GM03348 (cell line): ENCODE measurements at places on chromosomes 6 and 20.

DNA sequence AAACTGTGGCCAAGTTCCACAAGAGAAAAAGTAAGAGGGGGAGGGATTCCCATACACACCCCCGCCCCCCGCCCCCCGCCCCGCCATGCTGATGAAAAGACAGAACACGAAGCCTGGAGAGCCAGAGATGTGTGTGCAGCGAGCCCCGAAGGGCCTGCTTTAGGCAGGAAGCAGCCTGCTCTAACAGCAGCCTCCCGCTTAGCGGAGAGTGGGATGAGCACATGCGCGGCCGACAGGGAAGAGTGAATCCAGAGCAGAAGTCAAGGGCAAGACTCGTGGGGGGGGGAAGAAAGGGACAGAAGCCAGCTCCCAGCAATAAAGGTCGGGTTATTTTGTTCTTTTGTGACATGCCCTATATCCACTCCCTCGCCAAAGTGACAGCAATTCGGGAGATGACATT is 67.2 kb upstream of the PTGIS start:
- DNase-seq, result no peak

GRCh38 chr20:23794841-23795240 is 31.7 kb downstream of the CST2 start:
- DNase-seq, result no peak

DNA sequence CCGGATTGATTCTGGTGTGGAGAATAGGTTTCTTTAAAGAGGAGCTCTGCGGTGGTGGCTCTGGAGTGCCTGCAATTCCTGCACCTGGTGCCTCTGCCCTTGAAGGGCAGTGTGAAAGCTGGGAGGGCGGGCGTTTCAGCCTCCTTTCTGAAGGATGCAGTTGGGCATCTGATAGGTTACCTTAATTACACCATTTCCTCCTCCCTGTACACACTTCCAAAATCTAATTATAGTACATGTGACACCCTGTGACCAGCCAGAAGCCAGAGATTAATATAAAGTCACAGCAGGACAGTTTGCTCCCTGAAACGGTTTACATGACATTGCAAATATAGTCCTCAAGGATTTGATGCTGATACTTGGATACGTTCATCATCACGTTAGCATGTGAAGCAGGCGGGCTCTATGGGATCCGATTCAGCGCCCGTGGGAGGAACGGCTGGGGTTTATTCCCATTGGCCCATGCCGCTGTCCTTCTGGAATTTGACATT is 548.2 kb downstream of the QKI start:
- no peak for DNase-seq

- DNase-seq, result no peak
Measured at GRCh38 chr6:26359765-26360164, 5.2 kb upstream of the BTN3A2 start.

DNA sequence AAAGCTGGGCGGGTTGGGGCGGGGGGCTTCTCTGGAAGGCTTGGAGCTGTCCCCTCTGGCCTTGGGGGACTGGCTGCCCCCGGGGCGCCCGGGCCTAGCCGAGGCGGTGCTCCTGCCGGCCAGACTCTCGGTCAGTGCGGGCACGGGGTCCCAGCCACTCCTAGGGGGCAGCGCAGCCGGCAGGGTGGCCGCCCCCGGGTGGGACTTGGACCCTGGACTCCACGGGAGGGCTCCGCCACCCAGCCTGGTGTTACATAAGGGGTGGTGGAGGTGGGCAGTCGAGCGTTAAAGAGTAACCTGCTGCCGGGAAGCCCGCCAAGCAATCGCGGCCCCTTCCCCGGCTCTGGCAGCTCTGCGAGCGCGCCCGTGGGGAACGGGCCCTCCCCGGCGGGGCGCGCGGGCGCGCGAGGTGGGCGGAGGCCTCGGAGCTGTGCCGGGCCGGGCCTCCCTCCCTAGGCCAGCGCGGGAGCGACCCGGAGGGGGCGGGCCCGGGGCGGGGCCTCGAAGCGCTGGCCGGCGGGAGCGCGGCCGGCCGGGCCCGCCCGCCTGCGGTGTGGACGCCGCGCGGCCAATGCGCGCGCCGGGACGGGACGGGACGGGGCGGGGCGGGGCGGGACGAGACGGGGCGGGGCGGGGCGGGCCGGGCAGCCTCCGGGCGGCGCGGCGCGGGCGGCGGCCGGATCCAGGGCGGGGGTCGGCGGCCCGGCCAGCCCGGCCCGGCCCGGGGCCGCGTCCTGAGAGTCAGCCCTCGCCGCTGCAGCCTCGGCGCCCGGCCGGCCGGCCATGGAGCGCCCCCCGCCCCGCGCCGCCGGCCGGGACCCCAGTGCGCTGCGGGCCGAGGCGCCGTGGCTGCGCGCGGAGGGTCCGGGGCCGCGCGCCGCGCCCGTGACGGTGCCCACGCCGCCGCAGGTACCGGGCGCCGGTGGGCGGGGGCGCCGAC is at the start of gene SLC2A4RG:
TSS of gene SLC2A4RG (plus strand) at position 647 of the 940 bp plus-strand sequence. CDS start at position 784, 137 bp downstream.
- peak; percentile 100 for DNase-seq

DNA sequence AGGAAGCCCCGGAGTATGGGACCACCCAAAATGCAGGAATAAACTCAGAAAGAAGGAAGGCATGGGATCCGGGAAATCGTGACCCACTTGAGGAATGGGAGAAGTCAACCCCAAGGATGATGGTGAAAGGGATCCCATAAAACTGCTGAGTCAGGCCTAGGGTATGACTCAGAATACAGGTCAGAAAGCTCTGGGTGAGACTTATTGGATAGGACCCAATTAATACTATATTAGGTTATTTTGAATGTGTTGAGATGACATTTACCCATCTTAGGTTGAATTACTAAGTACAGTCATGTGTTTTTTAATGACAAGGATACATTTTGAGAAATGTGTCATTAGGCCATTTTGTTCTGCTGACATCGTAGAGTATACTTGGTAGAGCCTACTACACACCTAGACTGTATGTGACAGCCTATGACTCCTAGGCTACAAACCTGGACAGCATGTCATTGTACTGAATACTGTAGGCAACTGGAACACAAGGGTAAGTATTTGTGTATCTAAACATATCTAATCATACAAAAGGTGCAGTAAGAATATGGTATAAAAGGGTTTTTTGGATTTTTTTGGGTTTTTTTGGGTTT is 17.1 kb upstream of the HIVEP1 start:
- DNase-seq, result no peak

DNA sequence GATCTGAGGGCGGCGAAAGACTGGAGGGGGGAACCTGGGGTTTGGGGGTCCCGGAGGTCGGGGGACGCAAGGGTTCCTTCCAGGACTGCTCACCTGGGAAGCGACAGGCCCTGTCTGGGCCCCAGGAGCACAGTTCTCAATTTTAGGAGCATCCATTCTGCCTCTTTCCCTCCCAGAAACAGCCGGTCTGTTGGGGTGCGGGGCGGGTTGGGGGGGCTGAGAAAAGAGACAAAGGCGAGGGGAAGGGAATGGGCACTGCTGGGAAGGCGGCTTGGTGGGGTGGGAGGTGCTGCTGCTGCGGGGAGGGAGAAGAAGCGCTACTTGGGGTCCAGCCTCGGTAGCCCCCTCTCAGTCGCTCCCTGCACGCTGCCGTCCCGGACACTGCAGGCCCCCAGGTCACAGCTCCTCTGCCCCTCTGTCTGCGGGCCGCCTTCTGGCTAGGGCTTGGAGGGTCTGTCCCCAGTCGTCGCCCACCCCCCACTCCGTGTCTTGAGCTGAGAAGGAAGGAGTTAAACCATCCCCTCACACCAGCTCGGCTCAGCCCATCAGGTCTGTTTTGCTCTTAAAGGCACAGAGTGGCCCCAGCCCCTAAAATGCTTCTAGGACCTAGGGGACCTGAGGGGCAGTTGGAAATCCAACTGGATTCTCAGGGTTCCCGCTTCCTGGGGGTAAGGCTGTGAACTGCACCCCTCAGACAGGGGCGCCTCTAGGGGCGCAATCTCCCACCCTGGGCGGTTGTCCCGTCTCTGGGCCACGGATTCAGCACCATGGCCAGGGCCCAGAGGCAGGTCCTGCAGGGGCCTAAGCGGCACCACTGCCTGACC is 690 bp downstream of the GDAP1L1 start:
- peak; percentile 54 for DNase-seq

GRCh38 chr6:26012061-26012460 is 49.5 kb downstream of the TRIM38 start:
- no peak for DNase-seq

DNA sequence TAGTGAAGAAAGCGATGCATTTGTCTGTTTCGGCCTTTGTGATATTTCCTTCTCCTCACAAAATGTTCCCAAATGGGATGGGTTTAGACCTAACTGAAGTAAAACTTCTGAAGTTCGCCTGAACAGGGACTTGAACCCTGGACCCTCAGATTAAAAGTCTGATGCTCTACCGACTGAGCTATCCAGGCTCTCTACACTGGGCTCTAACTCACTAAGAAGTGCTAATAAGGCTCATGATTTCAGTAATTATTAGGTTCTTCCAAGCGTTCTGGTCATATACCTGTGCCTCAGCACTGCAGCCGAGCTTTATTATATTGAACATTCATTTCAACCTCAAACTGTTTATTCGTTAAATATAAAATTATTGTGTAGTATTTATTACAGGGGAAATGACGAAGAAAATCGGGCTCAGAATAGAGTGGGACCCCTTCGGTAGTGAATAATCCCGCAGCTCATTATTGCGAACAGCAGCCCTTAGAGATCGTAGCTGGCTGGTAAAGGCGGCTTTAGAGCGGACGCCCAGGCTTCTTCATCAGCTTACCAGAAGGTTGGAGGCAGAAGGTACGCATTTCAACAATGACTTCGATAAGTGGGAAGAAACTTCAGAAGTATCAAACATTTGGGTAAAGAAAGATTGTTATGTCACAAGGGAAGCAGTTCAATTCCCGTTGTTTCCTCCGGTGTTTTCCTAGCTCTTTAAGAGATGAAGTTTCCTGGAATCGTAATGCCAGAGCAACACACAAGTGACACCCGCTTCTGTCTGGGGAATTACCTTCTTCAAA is 119.0 kb upstream of the ZNF184 start:
- DNase-seq, result peak; percentile 9

GRCh38 chr6:40552941-40553340 is 34.2 kb downstream of the LRFN2 start:
- DNase-seq, result no peak

DNA sequence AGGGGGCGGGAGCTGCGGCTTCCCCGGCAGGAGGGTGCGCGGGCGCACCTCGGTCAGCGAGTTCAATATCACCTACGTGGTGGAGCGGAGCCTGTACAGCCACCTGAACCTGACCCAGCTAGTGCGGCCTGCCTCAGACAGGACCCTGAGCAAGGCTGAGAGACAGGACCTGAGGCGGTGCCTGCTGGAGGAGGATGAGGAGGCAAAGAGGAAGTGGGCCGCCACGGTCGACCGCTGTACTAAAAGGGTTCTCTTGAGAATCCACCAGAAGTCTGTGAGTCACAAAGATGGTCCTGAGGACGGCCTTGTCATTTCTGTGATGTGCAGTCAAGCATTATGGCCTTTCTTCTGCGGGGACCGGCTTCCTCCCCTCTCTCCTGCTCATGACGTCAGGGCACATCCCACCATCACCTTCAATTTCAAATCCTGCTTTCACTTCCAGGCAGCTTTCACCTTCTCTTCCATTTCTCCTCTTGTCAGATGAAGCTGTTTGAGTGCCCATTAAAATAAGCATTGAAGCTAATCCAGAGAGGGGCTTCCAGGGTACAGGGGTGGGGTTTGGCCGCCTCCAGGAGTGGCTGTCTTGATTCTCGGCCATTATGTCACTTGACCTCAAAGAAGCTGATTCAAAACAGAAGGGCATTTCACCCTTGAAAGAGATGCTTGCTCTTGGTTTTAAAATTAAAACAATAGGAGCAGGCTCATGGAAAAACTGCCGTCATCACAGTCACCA is 177.6 kb downstream of the SASH1 start:
- DNase-seq, result no peak

- DNase-seq, result no peak
Measured at GRCh38 chr20:63895202-63895951, 451 bp downstream of the DNAJC5 start.

- DNase-seq, result peak; percentile 14
Measured at GRCh38 chr6:93416571-93417420, 2.6 kb downstream of the EPHA7 start.

DNA sequence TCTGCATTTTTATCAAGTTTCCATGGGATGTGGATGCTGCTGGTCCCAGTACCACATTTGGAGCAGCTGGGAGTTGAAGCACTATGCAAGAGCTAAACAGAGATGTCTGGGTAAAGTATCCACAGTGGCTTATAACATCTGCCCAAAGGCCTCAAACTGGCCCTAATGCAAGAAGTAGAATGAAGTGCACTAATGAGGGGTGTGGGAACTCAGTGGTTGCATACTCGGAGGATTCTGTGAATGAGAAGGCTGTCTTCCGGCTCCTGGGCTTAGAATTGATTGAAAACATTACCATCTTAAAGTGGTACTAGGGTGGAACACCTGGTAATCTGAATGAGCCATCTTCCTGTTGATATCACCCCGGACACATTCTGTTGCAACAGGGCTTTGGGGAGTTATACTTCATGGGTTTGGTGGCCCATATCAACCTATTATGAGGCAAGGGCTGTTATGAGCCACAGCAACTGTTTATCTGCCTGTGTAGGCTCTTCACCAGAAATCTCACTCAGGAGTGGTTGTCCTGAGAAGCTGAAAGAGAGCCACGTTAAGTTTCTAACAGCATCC is 54.7 kb upstream of the SNRPB2 start:
- DNase-seq, result no peak

- peak; percentile 36 for DNase-seq
Measured at GRCh38 chr6:37021356-37022129, 16.1 kb downstream of the FGD2 start.

DNA sequence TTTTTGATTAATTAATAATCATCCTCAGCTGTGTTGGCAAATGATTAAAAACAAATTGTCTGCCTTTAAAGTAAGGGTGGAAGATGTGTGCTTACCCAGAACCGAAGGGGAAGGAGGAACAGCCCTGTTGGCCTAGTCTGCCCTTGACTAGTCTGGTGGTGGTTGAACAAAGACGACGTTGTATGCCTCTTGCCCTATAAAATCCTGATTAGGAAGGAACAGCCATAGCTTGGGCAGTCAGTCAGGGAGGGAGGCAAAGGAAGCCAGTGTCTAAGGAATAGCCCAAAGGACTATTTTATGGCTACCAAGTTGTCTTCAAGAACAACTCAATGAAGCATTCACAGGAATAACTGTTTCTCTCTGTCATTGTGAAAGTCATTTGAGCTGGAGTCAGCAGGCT is 70.7 kb downstream of the PRDM1 start:
- no peak for DNase-seq

GRCh38 chr20:34887023-34887422 is 10.6 kb downstream of the ACSS2 start:
- no peak for DNase-seq

DNA sequence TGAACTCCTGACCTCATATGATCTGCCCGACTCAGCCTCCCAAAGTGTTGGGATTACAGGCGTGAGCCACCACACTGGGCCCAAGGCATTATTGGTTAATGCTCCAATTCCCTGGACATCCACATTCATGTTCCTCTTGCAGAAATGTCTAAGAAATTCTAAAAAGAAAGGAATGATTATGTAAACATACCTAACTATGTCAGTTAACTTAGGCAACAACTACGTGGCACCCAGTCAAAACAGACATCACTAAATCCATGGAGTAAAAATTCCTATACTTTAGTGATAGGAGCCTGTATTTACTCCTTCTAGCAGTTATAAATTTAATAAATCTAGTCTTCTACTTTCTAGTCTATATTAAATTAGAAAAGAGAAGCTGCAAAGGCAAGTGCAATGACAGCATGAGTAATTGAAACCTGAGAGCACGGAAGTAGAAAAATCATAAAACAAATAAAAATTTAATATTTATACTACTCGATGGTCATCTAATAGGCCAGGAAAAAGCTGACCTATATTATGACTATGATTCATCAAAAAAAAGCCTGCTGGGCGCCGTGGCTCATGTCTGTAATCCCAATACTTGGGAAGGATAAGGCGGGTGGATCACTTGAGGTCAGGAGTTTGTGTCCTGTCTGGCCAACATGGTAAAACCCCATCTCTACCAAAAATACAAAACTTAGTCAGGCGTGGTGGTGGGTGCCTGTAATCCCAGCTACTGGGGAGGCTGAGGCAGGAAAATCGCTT is 4.2 kb downstream of the AHI1 start:
- DNase-seq, result no peak
